MV-4-11 (cell line): ENCODE measurements at places on chromosomes 11 and 22.

DNA sequence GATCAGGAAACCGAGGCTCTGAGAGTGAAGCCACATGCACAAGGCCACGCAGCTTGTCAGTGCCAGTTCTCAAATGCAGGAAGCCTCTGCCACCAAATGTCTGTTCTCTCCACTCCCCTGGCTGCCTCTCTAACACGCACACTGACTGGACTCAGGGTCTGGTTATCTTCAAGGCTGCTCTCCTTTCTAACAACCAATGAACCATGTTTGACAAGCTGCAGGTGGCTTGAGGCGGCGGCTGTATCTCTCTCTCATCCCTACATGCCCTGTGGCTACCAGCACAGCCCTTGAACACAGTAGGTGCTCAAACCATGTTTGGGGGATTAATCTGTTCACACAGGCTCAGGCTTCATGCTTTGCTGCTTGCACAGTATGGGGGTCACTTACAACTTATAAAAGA is 23.7 kb downstream of the MFNG start:
- DNase-seq = no peak

GRCh38 chr22:16915701-16916100 is 90.5 kb upstream of the XKR3 start:
- DNase-seq = no peak

- no peak for DNase-seq
Measured at GRCh38 chr11:106369224-106369623, 291.8 kb downstream of the AASDHPPT start.

- no peak for DNase-seq
Measured at GRCh38 chr11:58318532-58318931, 40.3 kb downstream of the OR5B17 start.

DNA sequence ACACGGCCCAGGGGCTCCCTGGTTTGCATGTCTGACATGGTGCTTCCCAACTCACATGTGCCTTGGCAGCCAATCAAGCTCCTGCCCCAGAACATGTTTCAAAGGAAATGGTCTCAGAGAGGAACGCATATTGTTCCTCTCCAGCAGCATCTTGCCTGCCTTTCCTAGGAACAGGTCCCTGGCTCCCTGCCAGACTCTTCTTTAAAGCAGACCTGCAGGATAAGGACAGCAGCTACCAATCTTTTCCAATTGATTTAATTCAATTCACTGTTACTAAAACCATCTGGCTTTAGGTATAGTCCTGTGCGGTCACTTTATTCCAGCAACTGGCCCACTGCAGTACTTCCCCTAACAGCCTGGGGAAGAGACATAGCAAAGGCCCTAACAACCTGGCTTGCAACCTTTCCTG is 79.9 kb downstream of the AMBRA1 start:
- DNase-seq = no peak

- no peak for DNase-seq
Measured at GRCh38 chr11:112925516-112926310, 35.5 kb upstream of the NCAM1 start.

- DNase-seq = peak; percentile 90
Measured at GRCh38 chr11:126284829-126285228, 1.9 kb downstream of the TIRAP start.
